Esophagus muscularis mucosa (tissue), 4 donors: ENCODE measurements at places on chromosomes 16 and 17.
A peak's percentile ranks its signal among the peaks of the same experiment; 100 is the strongest.

DNA sequence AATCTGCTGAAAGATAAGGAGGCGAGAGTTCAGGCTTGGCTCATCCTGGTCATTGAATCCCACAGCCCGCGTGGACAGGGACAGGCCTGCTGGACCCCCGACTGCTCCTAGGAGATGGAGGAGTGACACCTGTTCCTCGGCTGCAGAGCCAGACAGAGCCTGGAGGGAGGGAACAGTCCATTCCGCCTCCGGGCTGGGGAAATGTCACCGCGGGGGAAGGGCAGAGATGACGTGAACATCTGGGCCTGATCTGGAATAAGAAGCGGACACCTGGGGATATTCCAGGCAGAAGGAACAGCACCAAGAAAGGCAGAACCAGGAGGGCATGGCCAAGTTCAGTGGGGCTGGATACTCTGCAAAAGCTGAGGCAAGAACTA lies 1.5 kb downstream of the ZNF747 start:
- DNase-seq = no peak

DNA sequence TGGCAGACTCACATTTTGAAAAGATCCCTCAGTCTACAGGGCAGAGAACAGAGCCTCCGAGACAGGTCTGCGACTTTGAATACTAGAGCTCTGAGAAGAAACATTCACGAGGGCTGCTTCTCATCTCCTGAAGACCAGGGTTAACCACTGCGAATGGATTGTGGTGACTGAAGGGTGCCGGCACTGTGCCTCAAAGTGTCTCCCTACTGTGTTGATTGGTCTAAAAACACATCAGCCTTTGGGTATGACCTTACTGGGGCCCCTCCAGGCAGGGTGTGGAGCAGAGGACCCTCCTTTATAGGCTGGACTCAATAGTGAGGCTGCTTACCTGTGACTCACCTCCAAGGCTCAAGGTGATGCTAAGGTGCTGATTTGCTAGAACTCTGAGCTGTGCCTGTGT lies 2.6 kb upstream of the LGALS9 start:
- no peak for DNase-seq

DNA sequence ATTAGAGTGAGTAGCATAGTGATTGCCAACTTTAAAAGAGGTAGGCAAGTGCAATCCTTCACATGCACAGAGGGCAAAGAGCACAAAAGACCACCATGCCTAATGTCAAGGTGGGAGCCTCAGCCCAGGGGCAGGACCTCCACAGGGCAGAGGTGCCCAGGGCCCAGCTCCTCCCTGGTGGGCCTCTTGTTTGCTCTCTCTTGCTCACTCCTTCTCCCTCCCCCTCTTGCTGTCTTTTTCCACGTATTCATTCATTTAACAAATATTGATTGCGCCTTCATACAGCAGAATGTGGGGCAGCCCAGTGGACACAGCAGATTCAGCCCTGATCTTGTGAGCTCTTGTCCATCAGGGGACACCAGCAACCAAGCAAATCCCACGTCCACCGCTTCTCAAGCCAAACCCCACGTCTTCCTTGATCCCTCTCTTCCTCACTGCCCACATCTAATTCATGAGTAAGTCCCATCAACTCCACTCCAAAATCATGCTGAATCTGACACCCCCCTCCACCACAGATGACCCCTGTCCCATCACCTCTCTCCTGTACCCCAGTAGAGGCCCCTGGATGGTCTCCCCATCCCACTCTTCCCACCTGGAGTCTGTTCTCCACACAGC lies 44.1 kb upstream of the RPL38 start:
- DNase-seq = peak; percentile 87

DNA sequence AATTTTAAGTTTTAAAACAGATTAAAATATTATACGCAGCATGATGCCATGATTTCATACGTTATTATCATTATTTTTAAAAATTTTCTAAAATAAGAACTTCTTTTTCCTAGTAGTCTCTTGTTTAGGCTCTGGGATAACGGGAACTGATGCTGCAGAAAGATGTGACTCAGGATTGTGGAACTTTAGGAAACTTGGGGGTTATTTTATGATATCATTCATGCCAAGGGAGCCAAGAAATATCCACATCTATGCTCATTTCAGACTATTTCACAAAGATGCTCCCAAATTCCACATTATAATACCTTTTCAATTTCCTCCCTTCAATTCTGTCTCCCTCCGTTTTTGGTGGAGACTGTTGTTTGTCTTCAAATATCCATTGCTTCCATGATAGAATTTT lies 236.4 kb downstream of the HS3ST3A1 start:
- no peak for DNase-seq
